Osteoblast (primary cell): ENCODE measurements at places on chromosomes 16 and 17.

DNA sequence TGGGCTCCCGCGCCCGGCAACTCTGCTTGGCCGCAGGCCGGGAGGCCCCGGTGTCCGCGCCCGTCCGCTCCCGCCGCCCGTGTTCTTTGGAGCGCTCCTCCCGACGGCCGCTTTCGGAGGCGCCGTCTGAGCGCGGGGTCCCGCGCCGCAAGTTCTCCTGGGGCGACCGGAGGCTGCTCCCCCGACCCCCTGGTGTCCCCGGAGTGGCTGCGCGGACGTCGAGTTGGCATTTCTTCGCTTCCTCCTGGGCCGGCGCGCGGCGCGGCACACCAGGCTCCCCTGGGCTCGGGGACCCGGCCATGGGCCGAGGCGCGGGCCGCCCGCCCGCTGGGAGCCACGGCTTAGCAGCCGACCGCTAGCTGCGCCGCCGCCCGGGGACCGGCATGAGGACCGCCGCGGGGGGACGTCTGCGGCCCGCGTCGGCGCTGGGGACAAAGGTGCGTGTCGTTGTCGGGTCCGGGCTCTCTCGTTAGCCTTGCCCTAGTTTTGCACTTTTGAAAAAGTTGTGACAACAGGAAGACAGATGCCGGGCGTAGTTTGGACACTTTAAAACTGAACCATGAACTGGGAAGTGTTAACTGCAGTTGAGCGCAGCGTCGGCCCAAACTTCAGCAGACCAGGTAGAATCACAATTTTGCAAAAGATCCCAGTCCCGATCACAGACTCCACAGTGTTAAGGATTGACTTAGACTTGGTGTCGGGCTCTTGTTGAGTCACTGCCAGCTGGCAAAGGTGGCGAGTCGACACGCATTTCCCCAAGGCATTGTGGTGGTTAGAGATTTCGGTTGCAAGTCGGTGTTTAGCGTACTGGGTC is 700 bp downstream of the UBN1 start:
- peak; percentile 85 for DNase-seq

- no peak for DNase-seq
Observed at GRCh38 chr16:77838597-77839255, 50.4 kb downstream of the VAT1L start.

DNA sequence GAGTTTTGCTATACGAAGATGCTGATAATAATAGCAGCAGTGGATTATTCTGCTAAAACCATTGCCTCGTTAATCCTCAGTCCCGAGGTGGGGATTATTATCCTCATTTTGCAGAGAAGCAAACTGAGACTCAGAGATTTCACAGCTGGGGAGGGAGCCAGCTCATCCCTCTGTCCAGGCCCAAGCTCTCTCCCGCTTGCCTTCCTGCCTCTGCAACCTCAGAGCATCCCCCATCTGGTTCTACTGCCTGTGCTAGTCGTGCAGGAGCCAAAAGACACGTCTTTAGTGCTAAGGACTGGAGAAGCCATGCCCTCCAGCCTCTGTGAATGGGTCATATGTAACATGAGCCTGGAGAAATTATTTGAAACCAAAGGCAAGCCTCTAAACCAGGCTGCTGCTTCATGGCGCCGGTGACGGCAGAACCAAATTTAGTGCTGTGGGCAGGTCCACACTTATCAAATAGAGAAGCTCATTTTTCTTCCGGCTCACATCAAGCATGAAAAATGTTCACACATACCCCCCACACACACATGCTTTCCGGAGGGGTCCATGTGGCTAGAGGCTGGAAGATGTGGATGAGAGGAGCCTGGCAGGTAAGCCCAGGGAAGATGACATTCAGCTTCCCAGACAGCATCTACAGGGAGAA is 13.5 kb downstream of the MAPT start:
- no peak for DNase-seq

DNA sequence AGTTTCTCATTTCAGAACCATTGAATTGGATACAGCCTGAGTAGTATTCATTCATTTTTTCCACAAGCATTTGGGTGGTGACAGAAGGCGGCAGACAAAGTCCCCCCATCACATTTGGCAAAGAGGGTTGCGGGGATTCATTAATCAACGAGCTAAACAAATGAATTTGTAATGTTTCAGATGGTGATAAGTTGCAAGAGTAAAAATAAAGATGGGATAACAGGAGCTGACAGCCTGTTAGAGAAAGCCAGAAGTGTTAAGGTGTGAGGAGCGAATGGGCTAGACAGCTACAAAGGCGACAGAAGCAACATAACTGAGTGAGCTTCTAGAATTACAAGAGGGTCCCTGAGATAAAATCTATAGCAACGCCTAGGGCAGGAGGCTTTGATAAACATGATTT is 342.8 kb upstream of the HSBP1 start:
- DNase-seq: no peak

- DNase-seq: peak; percentile 89
Observed at GRCh38 chr17:49361129-49361901, 735 bp downstream of the ZNF652 start.

DNA sequence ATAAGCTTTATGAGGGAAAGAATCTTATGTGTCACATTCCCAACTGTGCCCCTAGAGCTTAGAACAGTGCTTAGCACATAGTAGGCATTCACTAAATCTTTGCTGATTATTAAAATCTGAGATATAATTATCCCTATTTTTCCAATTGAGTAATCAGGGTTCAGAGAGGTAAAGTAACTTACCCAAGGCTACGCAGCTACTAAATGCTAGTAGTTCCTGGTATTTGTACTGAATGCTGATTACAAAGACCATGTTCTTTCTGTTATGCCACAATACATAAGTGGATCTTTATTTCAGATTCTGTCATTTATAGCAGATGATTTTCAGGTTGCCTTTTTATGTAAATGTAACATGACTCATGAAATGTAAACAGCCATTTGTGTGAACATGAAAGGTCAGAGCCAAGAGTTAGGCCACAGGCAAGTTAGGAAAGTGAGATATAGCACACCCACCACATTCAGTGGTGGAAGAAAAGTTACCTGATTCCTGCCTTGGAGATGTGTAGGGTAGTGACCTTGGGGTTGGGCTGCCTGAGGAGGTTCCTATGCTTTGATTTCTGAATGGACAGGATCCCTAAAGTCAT is 77.2 kb downstream of the FTO start:
- DNase-seq: no peak

DNA sequence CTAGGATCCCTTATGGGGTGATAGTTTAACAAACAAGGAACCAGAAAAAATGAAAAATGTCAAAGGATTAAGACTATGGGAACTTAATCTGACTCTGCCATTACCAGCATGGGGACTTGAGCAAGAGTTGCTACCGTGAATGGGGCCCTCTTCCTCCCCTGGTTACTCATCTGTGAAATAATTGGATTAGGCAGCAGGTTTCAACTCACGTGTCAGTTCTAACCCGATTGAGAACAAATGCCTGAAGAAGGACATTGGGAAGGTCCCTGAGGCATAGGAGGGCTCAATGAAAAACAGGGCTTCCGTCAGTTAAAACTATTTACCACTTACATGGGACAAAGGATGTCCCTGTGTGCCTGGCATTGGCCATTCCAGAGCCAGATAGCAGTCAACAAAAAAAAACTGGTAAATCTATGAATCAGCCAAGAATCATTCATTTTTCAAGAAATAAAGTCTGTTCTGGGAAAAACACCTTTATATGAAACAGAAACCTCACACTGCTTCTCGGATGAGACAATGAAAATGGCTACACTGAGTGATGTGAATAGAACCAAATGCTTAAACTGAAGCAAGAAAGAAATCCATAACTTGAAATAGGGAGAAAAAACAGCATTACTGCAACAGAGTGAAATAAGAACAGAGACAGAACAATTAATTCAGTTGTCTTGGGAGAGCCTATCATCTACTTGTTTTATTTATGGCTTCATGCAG is 104.3 kb downstream of the ADAMTS18 start:
- DNase-seq: no peak

DNA sequence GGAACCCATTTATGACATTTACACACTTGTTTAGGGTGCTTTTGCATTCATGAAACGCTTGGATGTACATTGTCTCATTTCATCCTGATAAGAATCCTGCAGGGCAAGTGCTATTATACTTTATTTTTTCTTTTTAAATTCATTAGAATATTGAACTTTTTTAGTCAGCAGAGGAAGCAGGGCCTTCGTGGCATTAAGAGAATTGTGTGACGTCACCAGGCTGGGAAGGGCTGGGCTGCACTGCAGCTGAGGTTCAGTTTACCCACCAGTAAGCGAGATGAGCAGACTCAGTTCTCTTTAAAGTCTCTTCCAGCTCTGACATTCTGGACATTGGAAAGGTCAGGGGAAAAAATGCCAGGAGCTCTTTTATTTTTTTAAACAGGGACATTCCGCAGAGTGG is 159.0 kb downstream of the MRM1 start:
- DNase-seq: no peak

- no peak for DNase-seq
Observed at GRCh38 chr16:27413956-27414355, 12.0 kb downstream of the IL21R start.

- peak; percentile 92 for DNase-seq
Observed at GRCh38 chr17:28725166-28725659, 820 bp downstream of the TLCD1 start.

- DNase-seq: peak; percentile 93
Observed at GRCh38 chr17:29592850-29593551, at the start of gene ANKRD13B. ANKRD13B (plus strand) TSS chr17:29593132; CDS start chr17:29593622, 490 bp downstream.

GRCh38 chr17:44559634-44560554 is 2.6 kb downstream of the FZD2 start:
- DNase-seq: peak; percentile 90

DNA sequence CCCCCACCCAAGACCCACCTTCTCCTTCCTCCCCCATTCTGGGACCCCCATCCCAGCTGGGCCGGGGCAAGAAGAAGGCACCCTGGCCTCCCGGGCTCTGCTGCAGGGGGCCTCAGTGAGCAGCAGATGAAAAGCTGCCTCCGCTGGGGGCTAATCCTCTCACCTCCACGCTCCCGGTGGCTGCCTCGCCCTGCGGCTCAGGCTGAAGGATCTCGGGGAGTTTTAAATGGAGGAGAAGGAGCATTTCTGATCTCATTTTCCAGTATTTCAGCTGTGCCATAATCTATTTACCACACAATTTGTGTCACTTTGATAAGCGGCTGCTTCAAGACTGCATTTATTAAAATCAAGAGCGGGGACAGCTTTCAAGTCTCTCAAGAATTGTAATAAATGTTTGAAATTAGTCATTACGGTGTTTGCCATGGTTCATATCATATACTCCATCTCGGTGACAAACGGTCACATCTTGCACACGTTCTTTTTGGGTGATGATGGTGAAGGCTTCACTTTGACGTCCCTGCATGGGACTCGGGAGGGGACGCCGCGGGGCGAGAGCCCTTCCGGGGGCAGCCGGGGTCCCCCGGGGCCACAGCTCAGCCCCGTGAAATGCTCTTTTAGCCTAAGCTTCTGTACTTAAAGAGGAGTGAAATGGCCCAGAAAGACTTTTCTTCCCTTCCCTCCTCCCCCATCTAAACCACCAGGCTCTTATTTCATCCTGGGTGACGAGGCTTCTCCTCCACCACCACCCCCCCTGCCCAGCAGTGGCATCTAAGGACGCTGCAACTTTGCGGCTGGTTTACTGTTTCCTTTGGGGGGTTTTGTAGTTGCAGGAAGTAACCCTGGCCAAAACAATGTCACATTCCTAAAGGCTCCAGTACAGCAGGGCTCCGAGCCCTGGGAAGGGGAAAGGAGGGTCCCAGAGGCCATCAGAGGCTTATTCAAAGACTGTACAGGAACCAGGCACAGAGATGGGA is 313.1 kb upstream of the TNRC6C start:
- DNase-seq: peak; percentile 78

GRCh38 chr17:82121660-82122629 is 23.9 kb upstream of the FASN start:
- DNase-seq: no peak

- DNase-seq: no peak
Observed at GRCh38 chr17:34624767-34625383, 45.5 kb downstream of the TMEM132E start.

DNA sequence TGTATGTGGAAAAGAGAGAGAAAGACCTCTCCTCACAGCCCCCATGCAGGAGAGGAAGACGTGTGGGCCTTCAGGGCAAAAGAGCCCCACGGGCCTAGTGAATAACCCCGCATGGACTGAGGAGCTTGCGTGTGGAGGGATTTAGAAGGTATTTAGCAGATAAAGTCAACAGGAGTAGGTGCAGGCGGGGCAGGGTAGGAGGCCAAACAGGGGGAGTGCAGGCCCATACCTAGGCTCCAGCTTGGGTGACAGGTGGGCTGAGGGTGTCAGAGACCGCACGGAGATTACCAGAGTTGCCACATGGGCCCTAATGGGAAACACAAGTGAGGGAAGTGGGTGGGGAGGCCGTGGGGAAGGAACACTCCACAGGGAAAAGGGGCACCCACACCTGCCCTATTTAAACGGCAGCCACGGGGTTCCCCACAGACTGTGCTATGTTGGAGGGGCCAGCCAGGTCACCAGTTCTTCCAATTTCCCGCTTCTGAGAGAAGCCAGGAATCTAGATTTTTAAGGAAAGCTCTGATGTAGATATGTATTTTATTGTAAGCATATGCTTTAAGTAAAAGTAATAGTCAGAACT is 8.2 kb upstream of the CNGB1 start:
- DNase-seq: peak; percentile 22

DNA sequence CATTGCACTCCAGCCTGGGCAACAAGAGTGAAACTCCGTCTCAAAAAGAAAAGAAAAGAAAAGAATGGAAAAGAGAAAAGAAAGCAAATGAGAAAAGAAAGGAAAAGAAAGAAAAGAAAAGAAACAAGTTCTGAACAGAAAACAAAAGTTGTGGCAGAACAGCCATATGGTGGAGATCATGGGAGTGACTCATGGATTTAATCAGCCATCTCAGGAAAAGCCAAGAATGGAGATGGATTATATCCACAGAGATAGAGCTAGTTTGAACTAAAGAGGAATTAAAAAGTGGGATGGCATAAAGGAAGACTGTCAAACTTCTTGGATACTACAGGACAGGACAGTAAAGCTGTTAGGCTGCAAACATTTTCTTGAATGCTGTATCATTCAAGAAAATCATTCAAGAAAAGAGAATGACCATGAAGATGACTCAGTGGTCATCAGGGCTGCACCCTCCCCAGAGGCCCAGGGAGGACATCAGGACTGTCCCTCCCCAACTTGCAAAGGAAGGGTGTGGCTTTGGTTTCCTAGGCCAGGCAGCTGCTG is 120.6 kb downstream of the USP22 start:
- peak; percentile 83 for DNase-seq

GRCh38 chr17:66487121-66487520 is 184.7 kb downstream of the PRKCA start:
- DNase-seq: no peak

DNA sequence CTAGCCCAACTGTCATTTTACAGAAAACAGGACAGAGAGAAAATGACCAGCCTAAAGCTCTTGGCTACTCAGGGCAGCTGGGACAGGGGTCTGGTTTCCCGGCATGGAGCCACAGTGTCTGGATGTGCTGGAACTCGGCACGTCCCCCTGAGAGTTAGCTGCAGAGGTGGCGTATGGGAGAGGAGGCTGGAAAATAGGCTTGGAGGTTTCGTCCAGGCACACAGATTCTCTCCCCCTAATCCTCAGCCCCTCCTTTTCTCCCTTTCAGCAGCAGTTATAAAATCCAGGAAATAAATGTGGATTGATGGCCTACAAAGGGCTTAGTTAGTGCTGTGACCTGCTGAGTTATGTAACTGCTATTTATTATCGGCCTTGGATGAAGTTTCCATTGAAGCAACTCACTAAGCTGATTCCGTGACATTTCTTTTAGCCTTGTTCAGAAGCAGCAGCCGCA is 89.5 kb upstream of the TOB1 start:
- DNase-seq: peak; percentile 32
